ENCODE measurements at places on chromosomes 2 and 18.

GRCh38 chr2:65382776-65383357 is 49.5 kb downstream of the SPRED2 start:
- DNase-seq = peak; percentile 97

- DNase-seq = no peak
These were observed 93.1 kb downstream of the RHOB start for GRCh38 chr2:20539776-20540586.

GRCh38 chr2:42104621-42105020 is 56.8 kb downstream of the PKDCC start:
- DNase-seq = no peak

GRCh38 chr2:72719416-72719815 is 106.4 kb downstream of the EXOC6B start:
- DNase-seq = no peak

DNA sequence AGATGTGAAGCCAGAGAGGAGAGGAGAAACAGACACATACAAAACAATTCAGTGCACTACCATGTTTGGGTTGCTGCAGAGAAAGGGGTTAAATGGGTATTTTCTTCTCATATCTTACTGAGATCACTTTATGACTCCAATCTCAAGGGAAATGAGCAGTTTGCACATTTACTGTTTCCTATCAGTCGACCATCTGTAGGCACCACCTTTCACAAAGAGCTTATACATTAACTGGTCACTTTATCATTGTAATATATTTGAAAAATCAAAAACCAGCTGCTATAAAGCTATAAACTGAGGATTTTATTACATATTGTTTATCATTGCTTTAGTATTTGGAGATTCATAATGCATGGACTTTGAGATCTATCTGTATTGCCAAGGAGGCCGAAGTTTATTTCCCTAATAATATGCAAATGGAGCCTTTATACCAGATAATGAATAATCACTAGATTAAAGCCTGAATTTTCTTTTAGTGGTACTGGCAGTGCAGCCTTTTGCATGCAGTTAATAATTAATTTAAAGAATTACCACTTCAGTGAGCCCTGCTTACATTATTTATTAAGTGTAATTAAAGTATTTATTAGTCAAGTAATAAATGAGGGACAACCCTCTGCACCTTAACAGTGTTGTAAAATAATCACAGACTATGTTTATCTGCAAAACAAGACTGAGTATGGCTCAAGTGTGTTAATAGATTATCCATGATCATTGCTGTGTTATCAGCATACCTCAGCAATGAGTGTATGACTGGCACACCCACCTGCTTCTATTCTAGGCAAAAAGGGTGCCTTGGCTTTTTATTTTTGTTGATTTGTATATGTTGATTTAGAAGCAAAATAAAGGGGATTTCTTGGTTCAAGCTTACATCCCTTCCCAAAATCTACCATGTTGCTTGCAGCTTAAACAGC is 167.7 kb upstream of the SLC14A2 start:
- no peak for DNase-seq

- peak; percentile 67 for DNase-seq
These were observed 17.7 kb upstream of the HNRNPLL start for GRCh38 chr2:38620282-38620977.

DNA sequence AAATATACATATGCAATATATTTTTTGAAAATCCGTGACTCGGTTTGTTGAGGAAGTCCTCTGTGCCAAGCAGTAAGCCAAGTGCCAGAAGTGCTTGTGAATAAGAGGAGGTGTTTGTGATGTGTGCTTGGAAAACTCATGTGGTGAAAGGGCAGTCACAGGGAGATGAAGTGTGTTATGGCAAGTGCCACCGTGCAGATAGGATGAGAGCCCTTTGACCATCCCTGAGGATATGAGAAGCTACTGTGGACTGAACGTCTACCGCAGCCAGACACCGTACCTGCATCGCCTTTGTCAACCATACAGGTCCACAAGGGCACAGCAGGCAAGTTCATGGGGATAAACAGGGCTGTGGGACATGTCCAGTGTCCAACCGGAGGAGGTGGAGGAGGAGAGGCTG is 288.9 kb upstream of the MYT1L start:
- no peak for DNase-seq

DNA sequence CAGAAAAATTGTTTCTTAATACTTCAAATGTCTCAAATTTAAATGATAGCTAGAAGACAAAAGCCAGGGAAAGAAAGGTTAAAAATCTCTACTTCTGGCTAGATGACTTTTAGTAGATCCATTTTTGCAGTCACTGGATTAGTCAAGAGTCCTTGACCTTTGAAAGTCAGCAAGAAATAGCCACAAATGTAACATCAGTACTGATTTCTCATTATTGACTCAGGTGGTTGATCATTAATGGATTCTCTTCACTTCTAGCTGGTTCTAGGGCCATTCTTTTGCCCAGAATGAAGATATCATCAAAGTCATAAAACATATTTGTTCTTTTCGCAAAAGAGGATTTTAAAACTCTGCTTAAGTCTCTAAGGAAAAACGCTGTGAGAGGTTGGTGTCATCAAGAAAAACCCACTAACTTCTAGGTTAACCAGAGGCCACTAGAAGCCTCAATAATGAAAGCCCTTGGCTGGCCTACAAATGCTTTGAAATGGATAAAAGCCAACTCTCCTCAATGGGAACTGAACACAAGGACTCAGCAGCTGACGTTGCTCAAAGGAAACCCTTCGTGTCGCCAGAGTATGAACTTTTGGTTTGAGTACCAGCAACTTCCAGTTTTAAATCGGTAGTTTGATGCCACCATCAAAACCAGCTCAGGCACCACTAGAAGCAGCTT is 66.3 kb downstream of the IRS1 start:
- DNase-seq = no peak

DNA sequence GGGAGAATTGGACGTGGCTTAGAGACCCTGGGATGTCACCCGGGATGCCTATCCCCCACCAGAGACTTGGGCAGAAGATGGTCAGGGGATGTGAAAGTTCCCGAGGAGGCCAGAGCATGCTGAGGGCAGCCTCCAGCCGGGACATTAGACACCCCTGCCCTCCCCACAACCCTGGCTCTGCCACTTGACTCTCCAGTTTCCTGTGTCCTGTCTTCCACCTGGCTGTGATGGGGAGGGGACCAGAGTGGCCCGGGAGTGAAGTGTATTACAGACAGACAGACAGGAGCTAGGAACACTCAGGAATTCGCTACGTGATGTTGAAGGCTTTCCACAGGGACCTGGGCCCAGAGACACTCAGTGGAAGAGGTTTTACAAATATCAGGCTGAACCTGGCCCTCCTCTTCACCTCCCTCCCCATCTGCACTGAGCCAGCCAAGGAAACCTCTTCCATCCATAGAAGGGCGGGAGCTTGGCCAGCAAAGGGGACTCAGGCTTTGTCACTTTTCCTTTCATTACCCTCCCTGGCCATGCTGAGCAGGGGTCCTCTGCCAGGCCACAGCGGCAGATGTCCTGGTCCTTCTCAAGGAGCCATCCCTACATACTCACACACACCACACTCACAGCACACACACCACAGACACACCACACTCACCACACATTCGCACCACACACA is 60.7 kb downstream of the SDC1 start:
- no peak for DNase-seq

- no peak for DNase-seq
These were observed 3.7 kb downstream of the TSHZ1 start for GRCh38 chr18:75214332-75214690.

DNA sequence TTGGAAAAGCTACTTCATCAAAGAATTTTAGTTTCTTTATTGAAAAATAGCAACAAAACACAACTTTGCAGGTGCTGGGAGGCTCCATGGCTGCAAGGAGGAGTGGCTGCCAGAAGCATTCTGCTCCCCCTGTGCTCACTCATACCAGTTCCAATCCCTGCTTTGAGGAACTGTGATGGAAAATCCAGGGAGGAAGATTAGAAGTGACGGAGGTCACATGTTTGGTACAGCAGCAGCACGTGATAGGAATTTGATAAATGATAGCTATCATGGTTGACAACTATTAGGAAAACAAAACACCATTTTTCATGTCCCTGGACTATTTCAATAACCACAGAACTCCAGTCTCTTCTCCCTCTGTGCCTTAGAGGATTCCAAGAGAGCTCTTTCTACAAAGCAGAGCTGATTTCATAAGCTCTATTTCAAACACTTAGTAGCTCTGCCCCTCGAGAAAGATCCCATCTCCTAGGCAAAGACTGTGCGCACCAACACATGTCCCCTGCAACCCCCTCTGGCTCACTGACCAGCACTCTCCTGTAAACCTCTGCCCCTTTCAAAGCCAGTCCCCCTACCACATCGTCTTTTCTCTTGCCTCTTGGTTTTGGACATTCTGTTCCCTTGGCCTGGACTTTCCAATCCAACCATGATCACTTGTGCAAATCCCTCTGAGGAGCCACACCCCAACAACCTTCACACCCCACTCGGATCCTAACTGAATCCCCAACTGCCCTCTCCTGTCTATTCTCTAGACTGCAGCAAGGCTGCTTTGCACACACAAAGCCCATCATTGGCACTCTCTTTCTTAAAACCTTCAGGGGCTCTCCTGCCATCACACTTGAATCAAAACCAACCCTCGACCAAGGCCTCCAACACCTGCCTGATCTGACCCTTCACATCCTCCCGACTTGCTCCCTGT is 352.4 kb upstream of the PKDCC start:
- DNase-seq = no peak

DNA sequence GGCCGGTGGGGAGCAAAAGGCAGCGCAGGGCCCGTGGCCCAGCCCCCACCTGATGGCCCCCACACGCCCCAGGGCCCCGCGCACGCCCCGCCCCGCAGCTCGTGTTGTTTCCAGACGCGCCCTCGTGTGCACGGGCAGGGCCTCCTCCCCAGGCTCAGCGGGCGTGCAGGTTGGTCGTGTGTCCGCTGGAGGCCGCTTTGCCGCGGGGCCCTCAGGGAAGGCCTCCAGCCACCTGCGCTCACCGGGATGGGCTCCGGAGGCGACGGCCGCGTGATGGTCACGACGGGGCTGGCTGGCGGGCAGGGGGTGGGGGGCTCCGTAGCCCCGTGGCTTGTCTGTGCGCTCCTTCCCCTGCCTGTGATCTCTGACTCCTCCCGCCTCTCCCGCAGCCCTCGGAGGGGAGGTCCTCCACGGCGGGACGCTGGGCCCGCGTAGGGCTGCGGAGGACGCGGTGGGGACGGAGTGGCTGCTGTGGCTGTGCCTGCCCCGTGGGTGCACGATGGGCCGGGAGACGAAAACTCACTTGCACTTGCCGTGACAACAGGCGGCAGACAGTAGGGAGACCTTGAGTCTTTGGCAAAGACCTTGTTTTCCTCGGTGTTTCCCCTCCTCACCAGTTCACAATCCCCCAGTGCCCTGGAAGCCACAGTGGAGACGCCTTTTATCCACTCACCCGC is 67.1 kb downstream of the RTP5 start:
- DNase-seq = no peak

- no peak for DNase-seq
These were observed 45.5 kb downstream of the RAB12 start for GRCh38 chr18:8654503-8655451.

GRCh38 chr2:101826716-101827115 is 129.2 kb downstream of the MAP4K4 start:
- no peak for DNase-seq

GRCh38 chr2:9964334-9964980 is 13.0 kb downstream of the GRHL1 start:
- no peak for DNase-seq

DNA sequence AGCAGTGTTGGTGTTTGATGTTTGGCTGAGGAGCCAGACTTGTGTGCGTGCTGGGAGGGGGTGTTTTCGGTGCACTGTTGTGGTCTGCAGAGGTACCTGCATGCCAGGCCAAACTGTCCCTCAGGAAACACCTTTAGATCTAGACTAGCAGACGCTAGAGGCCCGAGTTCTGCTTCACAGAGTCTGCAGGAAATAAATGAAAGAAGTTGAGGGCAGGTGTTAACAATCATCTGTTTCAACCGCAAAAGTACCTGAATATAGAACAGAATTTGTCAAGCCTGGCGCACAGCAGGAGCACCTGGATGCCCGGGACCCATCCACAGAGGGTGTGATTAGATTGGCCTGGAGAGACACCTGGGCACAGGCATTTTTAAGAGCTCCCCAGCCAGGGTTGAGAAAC is 40.5 kb upstream of the REL start:
- no peak for DNase-seq

DNA sequence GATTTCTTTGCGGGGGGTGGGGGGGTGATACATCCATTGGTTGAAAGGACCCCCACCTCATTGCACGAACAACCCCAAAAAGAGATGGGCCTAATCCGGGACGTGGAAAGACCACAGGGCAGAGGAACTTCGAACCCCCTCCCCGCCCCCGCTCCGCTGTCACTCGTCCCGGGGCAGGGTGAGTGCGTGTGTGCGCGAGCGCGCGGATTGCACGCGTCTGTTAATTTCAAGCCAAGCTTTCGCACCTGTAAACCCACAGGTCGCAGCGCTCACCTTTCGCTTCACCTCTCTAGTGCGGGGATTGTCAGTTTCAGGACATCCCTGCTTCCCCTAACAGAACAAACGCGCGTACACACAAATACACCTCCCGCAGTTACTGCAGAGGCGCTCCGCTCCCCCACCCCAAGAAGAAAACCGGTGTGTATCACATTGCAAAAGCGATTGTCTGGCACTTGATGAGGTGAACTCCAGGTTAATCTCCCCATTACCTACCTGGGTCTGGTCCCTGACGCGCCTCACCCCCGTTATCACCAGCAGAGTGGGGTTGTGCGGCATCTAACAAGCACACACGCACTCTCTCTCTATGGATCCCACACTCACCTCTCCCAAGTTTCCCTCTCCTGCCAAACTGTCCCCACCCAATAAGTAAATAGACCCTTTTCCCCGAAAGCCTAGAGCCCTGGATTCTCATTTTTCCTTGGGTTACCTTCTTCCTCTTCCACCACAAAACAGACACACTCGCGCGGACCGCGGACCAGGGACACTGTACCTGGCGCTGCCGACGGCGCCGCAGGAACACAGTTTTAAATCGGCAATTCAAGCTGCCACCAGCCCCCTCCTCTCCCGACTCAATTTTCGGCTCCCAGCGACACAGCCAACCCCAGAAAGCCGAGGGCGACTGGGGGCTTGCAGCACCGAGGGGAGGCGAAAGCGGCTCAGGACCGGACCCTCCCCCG is 1.0 kb downstream of the CYP26B1 start:
- DNase-seq = no peak

DNA sequence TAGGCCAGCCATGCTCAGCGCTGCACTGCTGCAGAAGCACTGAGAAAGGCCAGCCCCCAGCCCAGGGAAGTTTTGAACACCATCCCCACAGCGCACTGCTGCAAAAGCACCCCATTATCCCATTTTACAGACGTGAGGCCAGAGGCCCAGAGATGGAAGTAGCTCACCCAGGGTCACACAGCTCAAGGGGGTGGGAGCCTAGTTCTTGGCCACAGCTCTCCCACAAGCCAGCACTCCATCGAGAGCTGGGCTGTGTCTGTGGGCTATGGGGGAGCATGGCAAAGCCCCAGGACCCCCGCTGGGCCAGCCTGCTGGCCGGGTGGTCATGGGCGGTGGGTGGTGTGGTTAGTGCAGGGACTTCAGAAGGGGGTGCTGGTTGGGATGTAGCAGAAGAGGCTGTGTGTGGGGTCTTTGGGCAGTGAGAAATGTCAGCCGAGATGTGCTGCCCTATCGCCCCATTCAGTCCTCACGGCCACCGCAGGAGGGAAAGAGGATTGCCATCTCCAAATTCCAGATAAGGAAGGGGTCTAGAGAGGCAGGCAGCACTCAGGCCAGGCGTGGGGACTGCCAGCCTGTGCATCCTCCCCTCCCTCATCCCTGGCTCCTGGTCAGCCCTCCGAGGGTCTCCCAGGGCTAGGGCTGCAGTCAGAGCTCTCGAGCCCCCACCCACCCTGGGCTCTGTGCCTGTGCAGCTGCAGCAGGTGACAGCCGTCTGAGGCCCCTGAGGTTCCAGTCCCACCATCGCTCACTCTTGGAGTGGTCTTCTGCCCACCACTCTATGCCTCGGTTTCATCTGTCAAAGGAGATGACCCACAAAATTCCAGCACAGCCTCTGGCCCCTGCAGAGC is 17.0 kb upstream of the GPR17 start:
- no peak for DNase-seq

All from brain microvascular endothelial cell (primary cell).